ENCODE measurements at places on chromosomes 4 and X.

DNA sequence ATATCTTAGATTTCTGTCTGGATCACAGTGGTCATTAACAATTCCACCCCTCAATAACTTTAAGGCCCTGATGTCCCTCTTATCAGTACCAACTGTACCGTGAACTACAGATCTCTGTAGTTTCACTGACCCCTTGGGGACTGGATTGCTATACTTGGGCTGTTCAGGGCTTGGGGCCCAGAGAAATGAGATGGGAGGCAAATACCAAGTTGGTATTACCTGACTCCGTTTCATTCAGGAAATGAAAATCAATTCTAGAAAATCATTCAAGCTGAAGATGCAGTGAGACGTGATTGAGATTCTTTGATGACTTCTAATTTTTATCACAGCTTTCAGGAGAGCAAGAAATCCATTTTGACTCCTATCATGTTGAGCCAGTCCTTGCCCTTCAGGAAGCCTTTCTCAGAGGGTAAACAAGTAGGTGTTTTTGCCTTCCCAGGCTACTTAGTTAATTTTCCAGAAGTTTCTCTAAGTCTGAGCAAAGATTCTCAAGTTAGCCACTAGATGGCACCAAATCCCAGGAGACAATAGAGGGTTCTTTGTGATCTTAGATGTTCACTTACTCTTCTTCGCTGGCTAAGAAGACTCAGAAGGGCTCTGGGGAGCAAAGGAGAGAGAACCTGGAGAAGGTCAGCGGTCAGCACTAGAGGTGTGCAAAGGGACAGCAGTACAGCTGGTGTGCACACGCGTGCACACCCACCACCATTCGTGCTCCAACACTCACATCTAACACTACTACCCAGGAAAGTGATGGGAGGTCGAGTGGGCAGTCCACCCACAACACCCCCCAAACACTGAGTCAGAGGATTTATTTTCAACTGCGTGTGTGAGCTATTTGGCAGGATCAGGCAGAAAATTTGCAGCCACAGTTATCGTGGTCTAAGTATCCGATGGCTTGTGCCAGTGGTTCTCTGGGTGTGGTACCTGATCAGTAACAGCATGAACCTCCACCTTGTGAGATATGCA, 7.4 kb downstream of the HNRNPH2 start:
- peak; percentile 6 for DNase-seq

GRCh38 chr4:77504407-77504806, 101.2 kb upstream of the CXCL13 start:
- DNase-seq: no peak

- DNase-seq: no peak
Observed at GRCh38 chr4:137238456-137239162, 293.7 kb downstream of the PCDH18 start.

DNA sequence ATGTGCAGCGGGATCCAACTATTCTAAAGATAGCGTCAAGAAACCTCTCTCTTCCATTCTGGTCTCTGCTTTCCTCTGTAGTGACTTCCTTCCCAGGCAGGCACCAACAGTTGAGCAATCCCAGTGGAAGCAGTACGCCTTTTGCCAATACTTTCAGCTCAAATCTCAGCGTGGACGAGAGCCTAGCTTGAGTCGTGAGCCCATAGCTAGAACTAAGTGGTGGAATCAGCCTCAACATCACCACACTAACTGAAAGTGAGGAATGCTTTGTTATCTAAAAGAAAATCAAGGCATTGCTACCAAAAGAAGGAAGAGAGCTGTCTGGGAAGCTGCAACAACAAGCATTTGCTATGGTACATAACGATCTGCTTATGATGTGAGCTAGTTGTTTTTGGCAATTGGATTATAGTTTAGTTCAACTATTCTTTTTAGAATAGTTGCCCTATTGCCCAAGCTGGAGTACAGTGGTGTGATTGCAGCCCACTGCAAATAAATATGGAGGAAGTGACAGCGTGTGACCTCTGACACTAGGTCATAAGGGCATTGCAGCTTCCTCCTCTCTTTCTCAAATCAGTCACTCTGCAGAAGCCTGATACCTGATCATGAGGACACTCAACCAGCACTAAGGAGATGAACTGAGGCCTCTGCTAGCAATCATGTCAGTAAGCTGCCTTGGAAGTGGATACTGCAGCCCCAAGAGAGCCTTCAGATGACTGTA, 24.7 kb upstream of the FRYL start:
- no peak for DNase-seq

- no peak for DNase-seq
Observed at GRCh38 chr4:54588404-54588803, 69.4 kb upstream of the KIT start.

DNA sequence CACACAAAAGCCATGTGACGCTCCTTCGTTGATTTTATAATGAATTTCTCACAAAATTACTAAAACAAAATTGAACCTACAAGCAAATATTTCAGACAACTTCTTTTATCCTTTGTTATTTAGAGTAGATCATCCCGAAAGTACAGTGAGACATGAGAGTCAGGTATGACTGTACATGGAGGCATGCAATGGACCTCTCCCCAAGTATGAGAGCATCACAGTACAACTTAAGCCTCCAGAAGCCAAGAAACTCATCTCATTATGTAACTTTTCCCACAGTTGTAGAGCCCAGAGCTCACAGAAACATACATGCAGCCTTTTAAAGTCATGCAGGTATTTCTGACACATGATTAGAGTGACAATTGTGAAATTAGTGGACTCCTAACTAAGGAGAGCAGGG, 167.7 kb downstream of the PAPSS1 start:
- DNase-seq: no peak

DNA sequence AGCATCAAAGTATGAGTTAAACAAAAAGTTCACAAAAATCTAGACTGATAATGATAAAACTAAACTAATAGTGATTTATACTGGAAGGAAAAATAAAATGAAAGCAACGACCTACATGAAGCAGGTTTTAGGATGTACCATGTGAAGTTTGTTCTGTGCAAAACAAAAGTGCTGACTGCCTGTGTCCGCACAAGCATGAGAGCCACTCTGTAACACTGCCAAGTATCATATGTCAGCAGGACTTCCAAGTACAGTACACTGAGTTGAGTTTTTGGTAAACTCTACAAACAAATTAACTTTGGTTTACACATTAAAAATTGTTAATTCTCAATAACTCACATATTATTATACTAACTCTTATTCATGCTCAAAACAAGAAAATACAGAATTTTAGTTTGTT, 459.0 kb downstream of the PDGFC start:
- no peak for DNase-seq

DNA sequence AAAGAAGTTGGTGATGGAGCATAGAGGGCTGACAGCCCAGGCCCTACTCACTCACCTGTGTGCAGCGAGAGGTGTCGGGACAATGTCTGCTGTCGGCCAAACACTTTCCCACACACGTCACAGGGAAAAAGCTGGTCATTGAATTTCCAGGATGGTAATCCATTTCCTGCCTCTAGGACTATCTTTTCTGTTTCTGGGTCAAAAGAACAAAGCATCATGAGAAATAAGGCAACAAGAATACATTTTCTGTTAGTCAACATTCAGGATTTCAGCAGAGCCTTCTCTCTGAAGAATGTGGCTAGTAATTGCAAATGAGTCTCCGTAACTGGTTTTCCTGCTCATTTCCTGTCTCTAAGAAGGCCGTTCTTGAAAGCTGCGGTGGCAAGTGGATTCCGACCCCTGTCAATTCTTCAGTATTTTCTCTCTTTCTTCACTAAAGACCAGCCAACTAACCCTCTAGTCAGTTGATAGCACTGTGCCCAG, 99.4 kb downstream of the C4orf51 start:
- DNase-seq: no peak
